Suppressor macrophage treated with lipopolysaccharide for 1 hour (primary cell): ENCODE measurements at places on chromosomes 13 and 19.
A peak's percentile ranks its signal among the peaks of the same experiment; 100 is the strongest.

- DNase-seq: no peak
Observed at GRCh38 chr13:102399791-102400674, 1.8 kb downstream of the FGF14 start.

DNA sequence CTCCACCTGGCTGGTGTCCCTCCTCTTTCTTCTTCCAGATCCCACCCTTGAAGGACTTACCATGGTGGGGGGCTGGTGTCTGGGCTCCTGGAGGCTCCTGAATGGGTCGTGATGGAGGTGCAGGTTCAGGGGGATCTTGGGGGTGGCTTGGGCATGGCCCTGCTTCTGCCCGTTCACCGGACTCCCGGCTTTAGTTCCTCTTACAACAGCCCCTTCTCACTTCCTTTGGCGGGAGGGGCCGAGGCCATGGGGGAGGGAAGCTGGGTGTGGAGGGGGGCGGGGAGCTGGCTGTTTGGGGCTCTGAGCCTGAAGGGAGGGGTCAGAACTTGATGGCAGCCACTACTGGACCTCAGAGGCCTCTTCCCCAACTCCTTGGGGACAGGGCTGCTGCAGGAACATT lies at the start of gene MYO1F:
Gene MYO1F, minus strand, starts transcription at position 196 of the 400 bp plus-strand sequence. Its CDS starts 133 bp downstream, at position 63.
- peak; percentile 75 for DNase-seq

- peak; percentile 47 for DNase-seq
Observed at GRCh38 chr19:17202249-17202648, 12.9 kb upstream of the USE1 start.

DNA sequence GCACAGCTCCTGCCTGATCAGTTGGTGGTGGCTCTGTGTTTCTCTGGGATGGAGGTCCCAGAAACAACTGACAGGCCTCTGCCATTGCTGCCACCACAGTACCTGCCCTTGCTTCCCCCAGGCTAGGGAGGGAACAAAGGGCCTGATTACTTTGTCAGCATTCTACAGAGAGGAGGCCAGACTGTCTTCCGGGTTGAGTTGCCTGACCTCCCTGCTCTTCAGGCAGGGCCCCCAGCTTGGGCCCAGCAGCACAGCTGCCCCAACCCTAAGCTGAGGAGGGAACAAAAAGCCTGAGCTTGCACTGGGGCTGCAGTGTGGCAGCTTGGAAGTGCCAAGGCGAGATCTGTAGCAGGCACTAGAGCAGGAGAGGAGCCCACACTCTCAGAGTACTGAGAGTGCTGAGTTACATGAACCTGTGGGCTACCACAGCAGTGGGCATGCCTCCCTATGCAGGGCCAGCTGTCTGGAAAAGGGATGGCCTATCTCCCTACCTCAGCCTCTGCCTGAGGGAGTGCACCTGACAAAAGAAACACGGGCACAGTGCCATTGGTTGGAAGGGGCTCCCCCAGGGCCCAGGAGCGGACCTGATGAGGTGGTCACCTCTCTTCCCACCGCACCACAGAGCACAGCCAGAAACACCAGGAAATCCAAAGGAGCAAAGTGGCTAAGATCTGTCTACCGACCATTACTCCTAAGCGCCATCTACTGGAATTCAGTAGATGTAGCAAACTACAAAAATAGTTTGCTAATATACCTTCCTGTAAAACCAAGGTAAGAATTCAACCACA lies 24.4 kb downstream of the SLC25A15 start:
- peak; percentile 71 for DNase-seq

DNA sequence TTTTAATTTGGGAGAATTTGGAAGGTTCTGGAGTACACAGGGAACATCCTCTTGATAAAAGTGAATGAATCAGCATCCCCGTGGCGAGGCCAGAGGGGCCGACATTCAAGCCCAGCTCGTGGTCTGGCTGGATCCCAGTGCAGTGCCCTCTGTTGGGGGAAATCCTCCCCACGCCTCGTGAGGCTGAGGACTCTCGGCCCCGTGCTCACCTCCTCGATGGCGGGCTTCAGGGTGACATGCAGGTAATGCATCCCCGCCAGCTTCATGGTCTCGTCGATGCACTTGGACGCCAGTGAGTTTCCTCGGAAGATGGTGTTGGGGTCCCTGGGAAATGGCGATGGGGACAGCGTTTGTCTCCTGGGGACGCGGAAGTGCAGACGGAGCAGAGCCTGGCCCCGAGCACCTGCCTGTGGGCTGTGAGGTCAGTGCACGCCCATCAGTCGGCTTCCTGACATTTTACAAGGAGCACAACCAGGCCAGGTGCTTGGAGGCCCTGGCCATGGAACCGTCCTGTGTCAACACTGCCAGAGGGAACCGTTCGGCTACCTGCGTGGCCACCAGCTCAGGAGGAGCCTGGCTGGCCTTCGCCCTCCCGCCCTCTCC lies 43.3 kb upstream of the C13orf46 start:
- DNase-seq: no peak

DNA sequence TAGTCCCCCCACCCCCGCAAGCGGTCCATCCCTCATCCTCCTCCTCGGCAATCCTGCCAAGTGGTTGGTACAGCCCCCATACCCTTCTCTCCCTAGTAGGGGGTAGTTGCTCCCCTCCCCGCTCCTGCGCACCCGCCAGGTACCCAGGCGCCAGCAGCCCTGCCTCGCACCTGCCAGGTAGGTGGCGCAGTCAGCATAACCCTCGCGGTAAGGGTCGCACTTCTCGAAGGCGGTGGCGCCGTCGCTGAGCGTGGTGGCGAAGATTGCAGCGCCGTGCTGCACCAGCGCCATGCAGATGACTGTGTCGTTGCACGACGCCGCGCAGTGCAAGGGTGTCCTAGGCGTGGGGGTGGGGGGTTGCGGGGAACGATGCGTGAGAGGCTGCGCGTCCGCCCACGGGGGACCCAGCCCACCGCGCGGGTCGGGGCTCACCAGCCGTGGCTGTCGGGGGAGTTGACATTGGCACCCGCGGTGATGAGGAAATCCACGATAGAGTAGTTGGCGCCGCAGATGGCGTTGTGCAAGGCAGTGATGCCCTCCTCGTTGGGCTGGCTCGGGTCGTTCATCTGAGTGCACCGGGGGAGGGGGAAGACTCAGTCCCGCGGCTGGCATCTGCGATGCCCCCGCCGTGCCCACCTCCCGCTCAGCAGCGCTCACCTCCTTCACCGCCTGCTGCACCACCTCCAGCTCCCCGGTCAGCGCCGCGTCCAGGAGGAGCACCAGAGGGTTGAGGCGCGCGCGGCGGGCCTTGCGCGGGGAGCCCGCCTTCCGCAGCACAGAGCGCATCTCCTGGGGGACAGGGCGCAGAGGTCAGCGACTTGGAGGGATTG lies 15.2 kb upstream of the ERCC2 start:
- DNase-seq: no peak

DNA sequence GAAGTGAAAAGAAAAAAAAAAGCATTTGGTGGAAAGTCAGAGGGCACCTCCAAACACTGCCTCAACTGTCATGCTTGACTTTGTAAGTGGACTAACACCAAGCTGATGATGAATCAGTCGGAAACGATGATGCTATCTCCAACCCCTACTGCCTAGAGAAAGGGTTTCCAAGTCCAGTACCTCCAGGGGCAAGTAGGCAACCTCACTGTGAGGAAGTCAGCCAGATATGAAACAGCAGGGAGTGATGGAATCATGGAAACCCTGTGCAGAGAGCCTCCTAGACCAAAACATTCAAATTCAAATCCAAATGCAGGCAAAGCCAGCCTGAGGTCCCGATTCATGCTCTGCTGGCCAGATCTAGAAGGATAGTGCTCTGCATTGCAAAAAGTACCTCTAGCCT lies 100.9 kb upstream of the SERP2 start:
- DNase-seq: peak; percentile 91

- no peak for DNase-seq
Observed at GRCh38 chr19:8305798-8306197, 2.4 kb downstream of the CD320 start.

DNA sequence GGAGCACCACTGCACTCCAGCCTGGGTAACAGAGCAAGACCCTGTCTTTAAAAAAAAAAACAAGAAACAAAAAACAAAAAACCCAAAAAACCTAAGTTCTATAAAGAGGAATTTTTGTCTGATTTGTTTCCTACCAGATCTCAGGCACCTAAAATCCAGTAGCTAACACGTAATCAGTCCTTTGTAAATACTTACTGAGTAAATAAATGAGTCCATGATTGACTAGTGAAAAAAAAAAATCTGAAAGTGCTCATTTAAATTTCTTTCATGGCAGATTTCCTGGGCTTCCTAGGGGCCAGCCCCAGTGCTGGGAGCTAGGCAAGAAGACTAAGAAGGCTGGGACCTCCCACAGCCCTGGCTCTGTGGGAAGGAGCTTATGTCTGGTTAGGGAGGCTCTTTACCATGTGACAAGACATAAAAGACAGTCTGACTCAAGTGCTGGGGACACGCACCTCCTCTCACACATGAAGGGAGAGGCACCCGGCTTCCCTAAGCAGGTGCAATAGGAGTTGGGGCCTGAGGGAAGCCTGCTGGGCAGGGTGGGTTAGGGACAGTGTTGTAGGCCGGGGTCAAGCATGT lies 22.5 kb downstream of the LIG1 start:
- no peak for DNase-seq

DNA sequence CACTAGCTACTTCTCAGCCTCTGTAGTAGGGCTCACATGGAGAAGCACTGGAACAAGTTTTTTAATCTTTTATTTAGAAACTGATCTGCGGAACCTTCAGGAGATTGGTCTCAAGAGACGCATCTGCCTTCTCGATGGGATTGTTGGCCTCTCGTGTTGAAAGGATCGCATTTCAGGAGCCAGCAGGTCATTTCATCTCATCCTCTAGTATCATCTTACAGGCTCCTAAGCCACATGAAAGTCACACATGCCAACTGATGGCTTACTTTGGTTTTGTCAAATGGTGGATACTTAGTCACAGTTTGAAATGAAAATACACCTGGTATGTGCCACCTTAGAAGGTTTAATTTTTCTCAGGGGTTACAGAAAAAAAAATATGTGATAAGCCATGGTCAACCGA lies 1703.6 kb downstream of the EFNB2 start:
- DNase-seq: no peak

- no peak for DNase-seq
Observed at GRCh38 chr13:77894743-77895142, 23.9 kb downstream of the EDNRB start.

GRCh38 chr13:88752041-88752440 lies 1080.9 kb downstream of the SLITRK5 start:
- no peak for DNase-seq

DNA sequence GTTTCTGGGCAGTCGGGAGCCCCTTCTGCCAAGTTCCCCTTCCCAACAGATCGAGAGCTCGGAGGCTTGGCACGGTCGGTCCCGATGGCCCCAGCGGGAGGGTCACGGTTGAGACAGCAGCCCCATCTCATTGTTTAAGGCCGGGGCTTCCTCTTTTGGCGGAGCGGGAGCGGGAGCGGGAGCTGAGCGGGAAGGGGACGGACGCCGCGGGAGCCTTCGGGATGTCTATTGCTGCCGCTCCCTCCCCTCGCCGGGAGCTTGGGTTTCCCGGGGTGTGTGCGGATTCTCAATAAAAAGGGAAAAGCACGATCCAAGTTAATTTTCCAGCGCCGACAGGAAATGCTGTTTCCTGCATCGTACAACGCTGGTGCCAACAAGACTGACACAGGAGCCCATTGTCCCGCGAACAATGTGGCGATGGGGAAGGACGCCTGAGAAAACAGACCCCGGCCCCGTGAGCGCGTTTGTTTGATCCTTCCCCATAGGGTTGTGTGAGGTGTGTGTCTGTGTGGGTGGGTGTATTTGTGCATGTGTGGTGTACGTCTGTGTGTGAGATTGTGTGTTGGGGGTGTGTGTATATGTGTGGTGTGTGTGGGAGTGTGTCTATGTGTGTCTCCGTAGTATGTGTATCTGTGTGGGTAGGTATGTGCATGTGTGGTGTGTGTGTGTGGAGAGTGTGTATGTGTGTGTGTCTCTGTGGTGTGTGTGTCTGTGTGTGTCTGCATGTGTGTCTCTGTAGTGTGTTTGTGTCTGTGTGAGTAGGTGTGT lies 36.3 kb upstream of the FLT1 start:
- peak; percentile 51 for DNase-seq

- DNase-seq: no peak
Observed at GRCh38 chr19:1849886-1850398, 1.7 kb upstream of the REXO1 start.

GRCh38 chr13:112991609-112992008 lies 22.6 kb downstream of the MCF2L start:
- DNase-seq: no peak

GRCh38 chr19:42154471-42155323 lies 22.5 kb upstream of the POU2F2 start:
- no peak for DNase-seq

GRCh38 chr13:30128591-30128990 lies 178.8 kb downstream of the KATNAL1 start:
- no peak for DNase-seq

DNA sequence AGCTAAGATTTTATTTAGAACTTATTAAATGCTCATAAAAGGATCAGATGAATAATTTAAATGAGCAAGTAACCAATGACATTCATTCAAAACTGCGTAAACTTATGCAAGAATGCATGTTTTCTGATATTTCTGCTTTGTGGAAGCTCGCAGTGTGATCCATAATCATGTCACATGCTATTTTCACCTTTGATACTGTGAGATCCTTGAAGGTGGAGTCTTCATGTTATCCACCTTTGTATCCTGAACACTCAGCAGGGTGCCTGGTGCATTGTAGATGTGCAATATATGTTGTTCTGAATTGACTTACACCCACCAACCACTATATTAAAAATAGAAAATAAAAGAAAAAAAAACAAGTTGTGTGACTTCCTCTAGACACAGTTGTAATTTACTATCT lies 333.5 kb downstream of the DCT start:
- DNase-seq: no peak

DNA sequence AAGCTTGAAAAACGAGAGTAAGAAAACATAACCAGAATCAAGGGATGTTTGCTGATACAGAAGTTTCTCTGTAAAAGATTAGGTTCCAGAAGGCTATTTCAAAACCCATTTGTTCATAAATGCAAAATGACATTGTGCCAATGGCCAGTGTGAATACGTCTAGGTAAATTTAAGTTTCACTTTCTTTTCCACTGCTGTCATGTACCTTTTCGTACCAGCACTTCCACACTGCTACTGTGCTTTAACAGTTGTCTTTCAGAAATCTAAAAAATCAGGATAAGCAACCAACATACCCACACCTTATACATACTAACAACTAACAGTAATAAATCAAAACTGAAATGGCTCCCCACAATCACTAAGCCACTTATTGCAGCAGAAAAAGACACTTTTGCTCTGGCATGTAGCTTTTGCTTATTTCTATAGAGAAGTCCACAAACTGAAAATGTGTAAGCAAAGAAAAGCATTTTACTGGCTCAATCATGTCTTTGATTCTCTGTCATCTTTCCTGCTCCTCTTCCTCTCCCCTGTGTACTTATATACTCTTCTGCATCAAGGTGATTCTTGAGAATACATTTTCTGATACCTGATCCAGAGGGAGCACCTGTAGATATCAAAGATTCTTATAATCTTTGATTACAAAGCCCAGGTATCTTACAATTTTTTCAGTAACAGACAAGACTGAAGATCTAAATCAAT lies 34.3 kb downstream of the ELF1 start:
- DNase-seq: peak; percentile 66

GRCh38 chr13:99124794-99125316 lies 75.8 kb upstream of the UBAC2 start:
- peak; percentile 16 for DNase-seq

GRCh38 chr13:80469853-80470381 lies 129.0 kb upstream of the SPRY2 start:
- DNase-seq: peak; percentile 87
